ENCODE measurements at places on chromosomes 6 and 20.

DNA sequence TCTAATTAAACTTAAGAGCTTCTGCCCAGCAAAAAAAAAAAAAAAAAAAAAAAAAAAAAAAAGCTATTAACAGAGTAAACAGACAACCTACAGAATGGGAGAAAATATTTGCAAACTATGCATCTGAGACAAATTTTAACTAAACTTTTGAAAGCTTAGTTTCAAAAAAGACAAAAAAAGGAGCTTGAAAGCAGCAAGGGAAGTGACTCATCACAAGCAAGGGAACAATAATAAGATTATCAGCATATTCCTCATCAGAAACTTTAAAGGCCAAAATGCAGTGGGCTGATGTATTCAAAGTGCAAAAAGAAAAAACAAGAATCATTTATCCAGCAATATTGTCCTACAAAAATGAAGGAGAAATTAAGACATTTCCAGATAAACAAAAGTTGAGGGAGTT is 158.6 kb downstream of the RNF144B start:
- no peak for DNase-seq

- DNase-seq: peak; percentile 80
Measured at GRCh38 chr6:36623547-36624459, 29.6 kb downstream of the SRSF3 start.

- no peak for DNase-seq
Measured at GRCh38 chr6:161630674-161631073, 356.8 kb upstream of the AGPAT4 start.

DNA sequence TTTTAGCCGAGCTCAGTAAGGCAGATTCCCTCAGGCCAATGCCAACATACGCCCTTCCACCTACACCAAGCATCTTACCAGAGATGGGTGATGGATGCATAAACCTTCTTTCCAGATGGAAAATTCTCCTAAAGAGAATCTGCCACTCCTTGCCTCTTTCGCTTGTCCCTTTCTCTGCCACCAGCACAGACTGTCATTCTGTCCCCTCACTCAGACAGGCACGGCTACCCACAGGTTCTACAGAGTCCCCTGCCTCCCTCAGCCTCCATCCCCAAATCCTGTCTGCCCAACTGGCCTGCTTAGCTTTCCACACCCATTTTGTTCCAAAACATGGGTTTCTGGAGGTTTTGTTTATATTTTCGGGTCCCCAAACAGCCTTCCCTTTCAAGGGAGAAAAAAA is 12.7 kb upstream of the FOXF2 start:
- no peak for DNase-seq

GRCh38 chr20:53902968-53903651 is 167.3 kb downstream of the BCAS1 start:
- no peak for DNase-seq

DNA sequence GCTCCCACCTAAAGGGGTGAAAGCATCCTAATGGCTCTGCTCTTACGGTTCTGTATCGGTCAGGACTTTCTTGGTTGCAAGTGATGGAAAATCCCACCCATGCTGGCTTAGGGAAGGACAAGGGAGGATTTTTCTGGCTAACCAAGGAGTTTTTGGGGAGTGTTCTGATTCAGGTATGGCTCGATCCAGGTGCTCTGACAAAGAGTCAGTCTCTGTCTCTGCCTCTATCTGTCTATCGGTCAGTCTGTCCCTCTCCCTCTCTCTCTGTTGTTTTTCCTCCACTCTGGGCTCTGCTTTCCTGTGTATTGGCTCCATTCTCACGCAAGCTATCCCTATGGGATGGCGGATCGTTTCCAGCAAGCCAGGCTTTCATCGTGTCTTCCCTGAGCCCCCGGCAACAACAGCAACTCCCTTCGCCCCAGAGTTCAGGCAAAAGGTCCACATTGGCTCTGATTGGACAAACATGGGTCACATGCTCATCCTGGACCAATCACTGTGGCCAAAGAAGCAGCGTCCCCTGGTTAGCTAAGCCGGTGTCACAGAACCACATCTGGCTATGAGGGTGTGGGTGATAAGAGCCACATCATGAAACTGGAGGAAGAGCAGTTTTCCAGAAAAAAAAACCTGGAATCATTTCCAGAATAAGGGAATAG is 160.3 kb downstream of the BMP7 start:
- no peak for DNase-seq

- DNase-seq: no peak
Measured at GRCh38 chr6:113526995-113527394, 330.1 kb upstream of the MARCKS start.

GRCh38 chr6:64023693-64024092 is 388.1 kb downstream of the PHF3 start:
- no peak for DNase-seq

DNA sequence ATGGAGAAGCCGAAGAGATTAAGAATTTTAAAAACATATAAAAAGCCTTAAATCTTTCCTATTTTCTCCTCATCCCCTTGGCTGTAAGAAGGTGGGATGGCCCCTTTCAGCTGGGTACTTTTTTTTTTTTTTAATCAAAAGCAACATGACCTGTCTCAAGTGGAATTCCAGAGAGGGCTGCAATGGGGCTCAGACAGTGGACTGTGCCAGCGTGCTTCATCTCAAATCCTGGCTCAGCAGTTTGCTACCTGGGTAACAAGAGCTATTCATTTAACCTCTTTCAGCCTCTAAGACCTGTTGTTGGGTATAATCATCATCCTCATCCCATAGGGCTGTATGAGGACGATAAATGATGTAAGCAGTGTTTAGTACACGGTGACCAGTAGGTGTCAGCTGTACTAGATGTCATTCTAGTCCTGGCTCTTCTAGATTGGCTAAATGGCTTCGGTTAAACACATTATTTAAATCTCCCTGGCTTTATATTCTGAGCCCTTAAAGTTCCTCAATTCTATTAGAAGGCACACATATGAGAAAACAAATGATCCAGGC is 6.9 kb upstream of the PPP1R3G start:
- peak; percentile 7 for DNase-seq

GRCh38 chr6:16049168-16049567 is 79.7 kb upstream of the MYLIP start:
- DNase-seq: no peak

GRCh38 chr6:44452725-44453124 is 65.2 kb downstream of the CDC5L start:
- no peak for DNase-seq

DNA sequence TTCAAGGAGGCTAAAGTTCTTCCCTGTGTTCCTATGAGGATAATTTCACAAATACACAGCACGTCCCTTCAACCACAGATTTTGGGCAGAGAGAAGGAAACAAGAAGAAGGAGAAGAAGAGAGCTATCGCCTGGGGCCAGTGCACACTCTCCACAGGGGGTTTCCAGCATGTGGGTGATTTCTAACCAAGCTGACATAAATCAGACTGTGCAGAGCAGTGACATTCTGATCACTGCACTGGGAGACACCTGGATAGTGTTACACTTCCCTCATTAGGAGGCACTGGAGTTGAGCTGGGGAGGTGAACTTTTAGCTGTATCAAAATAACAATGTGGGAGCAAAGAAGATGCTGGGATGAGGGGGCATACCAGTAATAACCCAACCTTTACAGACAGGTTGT is 71.8 kb upstream of the CENPW start:
- no peak for DNase-seq

DNA sequence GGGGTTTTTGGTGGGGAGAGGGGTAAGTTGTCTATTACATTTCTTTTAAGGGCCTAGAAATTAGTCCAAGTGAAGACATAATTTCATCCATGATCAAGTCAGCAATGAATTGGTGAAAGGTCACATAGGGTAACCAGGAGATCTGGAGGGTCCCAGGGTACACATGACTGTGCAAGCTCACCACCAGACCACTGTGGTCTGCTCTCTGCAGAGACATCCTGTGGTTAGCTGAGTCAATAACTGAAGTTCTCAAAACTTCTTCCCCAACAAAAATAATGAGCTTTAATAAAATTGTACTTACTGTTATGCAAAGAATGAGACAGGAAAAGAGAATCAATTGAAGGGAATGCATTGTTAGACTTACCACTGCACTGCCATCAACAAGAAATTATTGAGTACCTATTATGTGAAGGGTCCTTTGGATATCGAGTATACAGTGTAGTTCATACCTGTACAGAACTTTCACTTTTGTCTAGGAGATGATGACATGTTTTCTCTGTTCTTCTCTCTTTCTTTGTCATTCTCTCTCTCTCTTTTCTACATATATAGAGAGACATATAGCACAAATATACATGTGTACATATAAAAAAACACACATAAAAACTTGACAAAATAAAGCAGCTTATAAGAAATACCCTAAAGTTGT is 209.8 kb downstream of the GJA1 start:
- DNase-seq: no peak

DNA sequence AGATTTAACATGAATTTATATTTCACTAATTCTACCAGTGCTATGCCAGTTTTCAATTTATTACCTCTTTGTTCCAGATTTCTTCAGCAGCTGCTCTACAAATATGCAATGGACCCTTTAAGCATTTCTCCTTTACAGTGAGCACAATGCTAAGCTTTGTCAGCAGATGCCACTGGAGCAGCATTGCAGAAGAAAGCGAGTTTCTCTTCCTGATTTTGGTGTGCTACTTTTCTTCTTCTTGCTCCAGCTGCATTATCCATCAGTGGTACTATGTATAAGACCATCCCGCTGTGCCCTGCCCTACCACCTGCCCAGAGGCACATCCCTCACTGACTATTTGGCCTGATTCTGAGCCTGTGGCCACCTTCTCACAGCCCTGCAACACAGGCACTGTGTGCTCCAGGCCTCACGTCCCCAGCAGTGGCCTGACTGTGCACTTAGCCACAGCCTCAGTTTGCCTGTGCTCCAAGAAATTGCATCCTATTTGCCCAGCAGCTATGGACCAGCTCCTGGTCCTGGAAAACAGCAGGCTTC is 84.1 kb downstream of the TNFAIP3 start:
- no peak for DNase-seq

DNA sequence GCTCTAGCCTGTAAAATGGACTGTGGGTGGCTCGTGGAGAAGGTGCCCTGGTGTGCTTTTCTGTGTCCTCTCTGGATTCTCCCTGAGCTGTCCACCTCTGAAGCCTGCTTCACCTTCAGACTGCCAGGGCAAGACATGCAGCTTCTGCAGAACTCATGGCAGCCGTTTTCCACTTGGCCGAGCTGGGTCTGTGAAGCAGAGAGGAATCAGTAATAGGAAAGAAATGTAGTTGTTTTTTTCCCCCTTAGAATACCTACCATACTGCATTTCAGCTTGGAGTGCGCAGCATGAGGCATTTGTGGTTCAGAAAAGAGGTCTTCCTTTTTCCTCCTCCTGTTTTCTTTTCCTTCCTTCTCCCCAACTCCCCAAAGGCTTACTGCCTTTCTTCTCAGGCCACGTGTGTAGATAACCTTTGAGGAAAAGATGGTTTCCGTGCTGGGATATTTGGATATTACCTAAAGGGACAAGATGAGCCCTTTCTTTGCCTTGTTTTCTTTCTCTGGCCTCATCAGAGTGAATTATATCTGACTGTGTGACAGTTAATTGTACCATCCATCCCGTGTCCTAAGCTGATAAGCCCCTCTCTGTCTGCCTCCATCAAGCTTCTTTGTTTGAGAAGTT is 39.4 kb downstream of the RREB1 start:
- no peak for DNase-seq

DNA sequence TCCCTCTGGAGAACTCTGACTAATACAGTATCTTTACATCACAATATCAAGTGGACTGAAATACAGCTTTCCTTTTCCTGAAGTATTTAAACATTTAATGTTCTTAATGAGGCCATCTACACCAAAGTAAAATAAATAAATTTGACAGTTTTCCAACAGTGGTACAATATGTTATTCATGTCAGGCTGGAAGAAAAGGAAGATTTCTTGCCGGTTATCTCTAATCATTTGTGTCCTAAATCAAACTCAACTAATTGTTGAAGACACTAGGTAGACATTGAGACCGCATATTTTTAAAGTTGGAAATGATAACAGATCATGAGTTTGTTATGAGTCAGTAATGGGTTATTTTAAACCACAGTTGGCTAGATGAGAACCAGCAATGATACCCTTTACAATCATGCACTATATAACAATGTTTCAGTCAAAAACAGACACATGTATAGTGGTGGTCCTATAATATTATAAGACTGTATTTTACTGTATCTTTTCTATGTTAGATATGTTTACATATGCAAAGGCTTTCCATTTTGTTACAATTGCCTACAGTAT is 241.6 kb downstream of the LMBRD1 start:
- DNase-seq: no peak

GRCh38 chr6:138434925-138435324 is 30.9 kb downstream of the HEBP2 start:
- DNase-seq: no peak

GRCh38 chr6:169723991-169724493 is 258 bp downstream of the PHF10 start:
- DNase-seq: peak; percentile 42

DNA sequence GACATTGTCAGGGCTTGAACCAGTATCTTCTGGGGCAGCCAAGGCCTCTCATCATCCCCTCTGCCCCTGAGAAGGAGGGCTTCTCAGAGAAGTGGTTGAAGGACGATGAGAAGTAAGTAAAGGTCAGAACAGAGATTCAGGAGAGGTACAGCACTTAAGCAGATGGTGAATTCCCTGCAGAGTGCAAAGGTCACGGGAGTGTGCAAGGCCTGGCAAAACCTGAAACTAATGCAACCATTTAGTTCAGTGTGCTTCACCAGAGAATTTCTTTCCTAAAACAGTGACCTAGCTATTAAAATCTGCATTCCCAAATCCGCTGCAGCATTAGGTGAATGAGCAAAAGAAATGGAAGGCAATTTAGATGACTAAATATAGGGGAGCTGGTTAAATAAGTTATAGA is 58.4 kb downstream of the TRERF1 start:
- DNase-seq: no peak

DNA sequence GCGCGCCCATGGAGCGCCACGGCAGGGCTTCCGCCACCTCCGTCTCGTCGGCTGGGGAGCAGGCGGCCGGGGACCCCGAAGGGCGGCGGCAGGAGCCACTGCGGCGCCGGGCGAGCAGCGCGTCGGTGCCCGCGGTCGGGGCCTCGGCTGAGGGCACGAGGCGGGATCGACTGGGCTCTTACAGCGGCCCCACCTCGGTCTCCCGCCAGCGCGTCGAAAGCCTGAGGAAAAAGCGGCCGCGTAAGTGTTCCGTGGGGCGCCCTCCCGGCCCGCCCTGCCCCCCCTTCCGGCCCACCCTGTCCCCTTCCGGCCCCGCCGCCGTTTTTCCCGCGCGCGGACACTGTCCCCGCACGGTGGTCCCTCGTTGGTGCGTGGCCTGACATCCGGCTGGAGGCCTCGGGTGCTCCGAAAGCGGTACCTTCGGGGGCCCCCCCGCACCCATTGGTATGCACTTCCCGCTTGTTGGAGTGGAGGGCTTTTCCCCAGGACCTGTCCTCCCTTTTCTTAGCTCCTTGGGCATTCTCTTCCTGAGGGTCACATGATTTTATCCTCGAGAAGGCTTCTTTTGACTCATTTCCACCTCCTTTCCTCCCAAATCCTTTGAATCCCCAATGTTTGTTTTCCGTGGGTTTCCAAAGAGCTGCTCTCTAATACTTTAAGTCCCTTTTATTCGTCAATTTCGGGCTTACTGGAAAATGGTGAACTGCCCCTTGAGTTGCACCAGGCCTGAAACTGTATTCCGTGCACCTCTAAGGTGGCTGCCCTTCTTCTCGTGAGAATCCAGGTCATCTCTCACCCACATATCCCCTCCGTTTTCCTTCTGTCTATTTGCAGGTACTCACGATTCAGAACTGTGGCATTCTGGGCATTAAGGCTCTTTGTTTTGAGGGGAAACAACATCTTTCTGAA is 556 bp downstream of the PANK2 start:
- DNase-seq: peak; percentile 13

- DNase-seq: no peak
Measured at GRCh38 chr6:14647357-14647756, 529.8 kb downstream of the CD83 start.

GRCh38 chr20:35968930-35969329 is 540 bp downstream of the CNBD2 start:
- DNase-seq: peak; percentile 37

GRCh38 chr20:53495398-53496092 is 98.1 kb downstream of the ZNF217 start:
- no peak for DNase-seq

All from LoVo (cell line).